ENCODE measurements at places on chromosomes 3 and 15.

- no peaks in the 10 kb centered on the region for H3K27me3 ChIP-seq
- no peak overlapping the region for H3K4me3 ChIP-seq
- H3K36me3 ChIP-seq, result no peaks in the 10 kb centered on the region
- no peak for DNase-seq
- no peak overlapping the region for H3K27ac ChIP-seq
These were observed 79.9 kb downstream of the NR2F2 start for GRCh38 chr15:96410175-96411055.

DNA sequence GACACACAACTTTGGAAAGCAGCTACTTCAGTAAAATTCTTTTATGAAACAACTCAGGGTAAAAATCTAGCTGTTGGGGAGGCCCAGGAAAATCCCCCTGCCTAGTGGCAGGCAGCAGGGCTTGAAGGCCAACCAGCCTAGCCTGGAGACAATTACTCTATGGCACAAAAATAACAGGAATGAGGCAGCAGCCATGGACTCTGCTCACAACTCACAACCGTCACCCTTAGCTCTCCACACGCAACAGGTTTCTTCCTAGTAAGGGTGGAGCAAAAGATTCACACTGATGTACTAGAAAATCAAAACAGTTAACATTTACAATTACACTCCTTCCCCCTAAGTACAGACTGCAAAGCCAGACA is 530 bp upstream of the FBXL22 start:
- H3K4me3 ChIP-seq, result no peak overlapping the region
- H3K36me3 ChIP-seq, result 0 out of 2 replicates have a peak, but pooled peaks cover 4% of the 10 kb centered on the region

DNA sequence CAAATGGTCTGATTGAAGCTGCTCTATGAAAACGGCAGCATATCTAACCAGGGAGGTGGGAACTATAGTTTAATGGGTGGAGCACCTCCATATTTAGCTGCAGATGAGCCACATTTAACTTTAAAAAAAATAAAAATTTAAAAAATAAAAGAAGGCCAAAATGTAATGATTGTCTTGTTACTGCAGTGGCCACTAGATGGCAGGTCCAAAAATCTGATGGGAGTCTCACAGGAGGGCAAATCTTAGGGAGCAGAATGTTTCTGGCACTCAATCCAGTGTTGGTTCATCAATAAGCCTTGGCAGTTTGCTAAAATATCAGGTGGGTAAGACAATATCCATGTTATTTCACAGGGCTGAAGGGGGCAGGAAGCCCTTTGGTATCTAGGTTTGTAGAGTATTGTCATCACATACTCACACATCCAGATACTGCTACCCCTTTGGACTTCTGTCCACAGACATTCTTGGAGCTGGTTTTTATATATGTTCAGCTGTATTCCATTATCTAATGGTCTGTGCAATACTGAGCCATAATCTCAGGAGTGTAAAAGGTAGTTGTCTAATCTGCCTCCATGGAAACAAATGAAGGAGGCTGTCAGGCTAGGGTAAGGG is 233.3 kb downstream of the TIGIT start:
- no peaks in the 10 kb centered on the region for H3K27me3 ChIP-seq
- no peak for DNase-seq

DNA sequence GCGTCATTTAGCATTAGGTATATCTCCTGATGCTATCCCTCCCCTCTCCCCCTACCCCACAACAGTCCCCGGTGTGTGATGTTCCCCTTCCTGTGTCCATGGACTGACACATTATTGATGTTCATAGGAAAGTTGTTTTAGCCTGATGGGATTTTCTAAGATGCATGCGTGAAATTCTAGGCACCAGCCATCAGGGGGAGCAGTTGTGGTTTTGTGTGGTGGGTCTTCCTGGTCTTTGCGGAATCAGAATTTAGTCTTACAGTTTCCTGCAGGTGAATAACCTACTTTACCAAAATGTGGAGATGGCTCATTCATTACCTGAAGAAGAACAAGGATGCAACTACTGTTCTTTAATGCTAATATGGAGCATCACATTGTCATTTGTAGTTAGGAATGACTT is 455.0 kb upstream of the THBS1 start:
- no peak overlapping the region for H3K4me3 ChIP-seq

DNA sequence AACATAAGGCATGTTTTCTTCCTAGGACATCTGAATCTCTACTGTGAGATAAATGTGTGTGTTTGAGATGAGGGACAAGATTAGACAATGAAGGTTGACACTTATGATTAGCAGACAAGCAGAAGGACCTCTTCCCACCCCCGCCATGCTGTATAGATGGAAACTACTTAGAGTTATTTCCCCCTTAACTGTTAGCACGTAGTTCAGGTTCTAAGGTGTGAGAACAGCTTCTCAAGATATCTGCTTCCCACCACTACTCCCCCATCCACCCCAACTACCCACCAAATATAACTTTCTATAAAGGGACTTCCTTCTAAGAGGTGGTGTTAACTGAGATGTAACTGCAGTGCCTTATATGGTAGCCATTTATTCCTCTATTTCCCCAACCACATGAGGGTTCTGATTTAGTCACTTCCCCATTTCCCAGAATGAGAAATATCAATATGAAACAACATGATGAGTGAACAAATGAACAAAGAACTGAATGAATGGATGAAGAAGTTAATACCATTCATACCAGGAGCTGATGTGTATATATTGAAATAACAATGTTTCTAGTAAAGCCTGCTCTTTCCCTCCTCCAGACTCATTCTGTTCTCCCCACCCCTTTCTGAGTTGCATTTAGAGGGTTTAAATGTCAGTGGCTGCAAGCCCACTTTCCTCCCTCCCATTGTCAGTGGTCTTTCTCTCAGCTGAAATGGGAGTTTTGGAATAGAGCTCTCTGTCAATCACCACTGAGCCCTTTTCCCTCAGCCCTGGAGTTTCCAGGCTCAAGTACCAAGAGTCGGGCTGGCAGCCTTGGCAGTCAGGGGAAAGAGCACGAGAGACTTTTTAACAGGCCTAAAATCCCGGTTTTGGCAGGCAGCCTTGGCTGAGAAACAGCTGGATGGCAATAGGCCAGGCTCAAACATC is 7.7 kb upstream of the RFTN1 start:
- no peak overlapping the region for H3K4me3 ChIP-seq
- H3K4me1 ChIP-seq, result peaks cover 8% of the 10 kb centered on the region
- no peaks in the 10 kb centered on the region for H3K36me3 ChIP-seq
- no peak for DNase-seq
- H3K27me3 ChIP-seq, result no peaks in the 10 kb centered on the region
- H3K27ac ChIP-seq, result no peak overlapping the region

- H3K4me1 ChIP-seq, result no peaks in the 10 kb centered on the region
- DNase-seq, result no peak
- no peaks in the 10 kb centered on the region for H3K36me3 ChIP-seq
- H3K27ac ChIP-seq, result no peak overlapping the region
- no peak overlapping the region for H3K4me3 ChIP-seq
These were observed 124.0 kb upstream of the STT3B start for GRCh38 chr3:31408720-31409119.

Data from MM.1S (cell line).